ENCODE measurements at places on chromosomes 3 and 15.

DNA sequence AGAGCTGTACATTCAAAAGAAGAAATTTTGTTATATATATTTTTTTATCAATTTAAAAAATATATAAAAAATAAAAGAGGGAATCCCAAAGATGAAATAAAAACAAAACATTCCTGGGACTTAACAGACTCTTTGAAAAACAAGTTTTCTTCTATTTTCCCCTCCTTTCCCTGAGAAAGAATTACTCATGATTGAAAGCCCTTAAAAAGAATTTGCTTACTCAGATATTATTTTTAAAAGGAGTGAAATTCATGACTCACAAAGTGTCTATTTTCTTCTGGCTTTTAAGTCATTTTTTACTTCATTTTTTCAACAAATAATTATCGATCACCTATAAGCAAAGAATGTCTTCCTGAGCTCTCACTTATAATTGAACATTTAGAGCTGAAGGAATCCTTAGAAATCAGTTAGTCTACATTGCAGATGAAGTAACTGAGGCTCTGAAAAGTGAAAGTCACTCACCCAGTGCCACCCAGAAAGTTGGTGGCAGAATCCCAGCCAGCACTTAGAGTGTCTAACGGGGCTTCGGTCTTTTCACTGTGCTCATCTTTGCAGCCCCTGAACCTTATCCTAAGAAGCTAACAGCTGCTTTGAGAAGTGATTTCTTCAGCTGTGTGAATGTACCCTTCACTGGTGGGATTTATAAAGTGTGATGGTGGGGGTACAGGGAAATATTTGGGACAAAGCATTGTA, 42.5 kb upstream of the NUDT16 start:
- no peak for DNase-seq

DNA sequence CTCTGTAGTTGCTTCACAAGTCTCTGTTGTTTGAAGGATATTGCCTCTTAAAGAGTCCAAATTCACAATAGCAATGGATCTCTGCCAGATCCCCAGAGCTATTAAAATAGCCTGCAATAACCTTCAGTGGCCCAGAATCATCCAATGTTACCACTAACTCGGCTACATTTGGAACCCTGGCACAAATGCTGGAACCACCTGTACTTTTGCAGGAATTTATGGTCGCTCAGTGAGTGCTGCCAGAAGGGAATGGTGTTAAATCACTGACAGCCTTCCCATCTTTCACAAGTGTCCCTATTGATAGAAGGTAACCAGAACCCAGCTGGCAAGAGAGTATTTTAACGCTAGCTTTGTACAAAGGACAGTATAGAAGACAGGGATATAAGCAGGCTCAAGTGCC, 298.8 kb upstream of the PLSCR5 start:
- no peak for DNase-seq

- DNase-seq, result no peak
Observed at GRCh38 chr3:80542456-80542855, 774.7 kb upstream of the ROBO1 start.

GRCh38 chr15:52689562-52689961, 10.4 kb upstream of the ATOSA start:
- no peak for DNase-seq

GRCh38 chr3:158456114-158456513, 114.9 kb upstream of the MLF1 start:
- DNase-seq, result no peak

DNA sequence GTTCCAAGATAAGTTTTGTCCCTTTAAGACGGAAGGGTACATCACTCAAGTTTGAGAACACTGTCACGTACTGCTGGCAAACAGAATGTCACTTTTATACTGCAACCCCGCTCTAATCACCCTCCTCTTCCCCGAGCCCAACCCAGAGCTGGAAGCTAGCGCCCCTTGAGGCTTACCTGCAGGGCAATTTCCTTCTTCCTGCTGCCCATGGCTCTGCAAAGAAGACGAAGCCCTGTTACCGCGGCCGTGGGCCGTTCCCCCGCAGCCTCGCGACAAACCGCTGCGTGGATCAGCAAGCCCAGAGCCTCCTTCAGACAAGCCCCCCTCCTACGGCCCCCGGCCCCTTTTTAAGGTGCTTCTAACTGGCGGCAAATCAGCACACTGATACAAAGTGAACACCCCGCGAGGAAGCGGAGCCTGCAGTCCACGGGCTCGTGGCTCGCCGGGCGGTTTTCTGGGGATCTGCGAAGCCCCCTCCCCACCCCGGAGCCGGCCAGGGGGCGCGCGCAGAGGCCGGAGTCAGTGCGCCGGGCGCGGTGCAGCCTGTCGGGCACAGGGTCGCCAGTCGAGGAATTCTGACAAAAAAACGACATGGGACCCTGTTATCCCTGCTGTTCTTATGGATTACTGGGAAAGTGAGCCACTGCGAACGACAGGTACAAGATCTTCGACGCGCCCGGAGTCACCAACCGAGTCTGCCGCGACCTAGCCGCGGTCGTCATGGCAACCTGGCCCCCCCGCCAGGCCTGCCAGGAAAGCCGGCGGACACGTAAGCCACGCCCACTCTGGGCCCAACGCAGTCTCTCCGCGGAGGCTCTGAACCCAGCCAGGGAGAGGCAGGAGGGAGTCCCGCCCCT, at the start of gene NME9:
Gene NME9, minus strand, starts transcription at position 725 of the 857 bp plus-strand sequence. Its CDS starts 516 bp downstream, at position 209.
- DNase-seq, result peak; percentile 80

Measured in GM13976 (cell line).